SK-N-SH (cell line): ENCODE measurements at places on chromosomes 6 and 20.

DNA sequence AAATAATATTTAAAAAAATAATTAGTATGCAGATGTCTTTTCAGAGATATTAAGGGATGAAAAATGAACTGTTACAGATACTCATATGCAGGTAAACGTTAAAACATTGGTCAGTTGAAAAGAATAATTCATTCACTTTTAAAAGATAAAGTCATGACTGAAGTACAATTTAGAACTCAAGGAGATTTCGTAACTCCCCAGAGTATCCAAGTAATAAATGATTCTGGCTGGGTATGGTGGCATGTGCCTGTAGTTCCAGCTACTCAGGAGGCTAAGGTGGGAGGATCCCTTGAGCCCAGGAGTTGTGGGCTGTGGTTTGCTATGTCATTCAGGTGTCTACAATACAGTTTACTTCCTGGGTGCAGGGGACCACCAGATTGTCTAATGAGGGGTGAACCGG, 122.3 kb upstream of the TMEM181 start:
- H3K4me1 ChIP-seq, result peaks cover 17% of the 10 kb centered on the region; the same call in 1 of the 2 replicates
- DNase-seq, result no peak
- no peak overlapping the region for H3K4me3 ChIP-seq
- H3K36me3 ChIP-seq, result no peaks in the 10 kb centered on the region; the same call in 1 of the 2 replicates
- H3K27me3 ChIP-seq, result no peaks in the 10 kb centered on the region

- no peak overlapping the region for H3K4me3 ChIP-seq
- no peaks in the 10 kb centered on the region for H3K27me3 ChIP-seq
- peak overlapping the region; percentile 24; the same call in 1 of the 2 replicates for H3K27ac ChIP-seq
- peak; percentile 28 for DNase-seq
Measured at GRCh38 chr20:32114305-32114960, 4.9 kb downstream of the TM9SF4 start.

GRCh38 chr6:142184307-142184706, 37.2 kb downstream of the VTA1 start:
- DNase-seq, result no peak
- H3K27ac ChIP-seq, result no peak overlapping the region
- H3K27me3 ChIP-seq, result no peaks in the 10 kb centered on the region
- H3K4me1 ChIP-seq, result no peaks in the 10 kb centered on the region; the same call in 1 of the 2 replicates

- H3K4me3 ChIP-seq, result no peak overlapping the region
- no peak for DNase-seq
- peaks cover 17% of the 10 kb centered on the region for H3K4me1 ChIP-seq
- H3K36me3 ChIP-seq, result peaks cover 45% of the 10 kb centered on the region
- no peak overlapping the region for H3K27ac ChIP-seq
Measured at GRCh38 chr6:111411978-111412566, 70.9 kb downstream of the REV3L start.

GRCh38 chr6:115618256-115618655, 442.4 kb downstream of the FRK start:
- H3K4me3 ChIP-seq, result no peak overlapping the region
- no peaks in the 10 kb centered on the region for H3K27me3 ChIP-seq
- DNase-seq, result no peak
- no peaks in the 10 kb centered on the region for H3K36me3 ChIP-seq
- 0 out of 2 replicates have a peak, but pooled peaks cover 8% of the 10 kb centered on the region for H3K4me1 ChIP-seq
- no peak overlapping the region for H3K27ac ChIP-seq

DNA sequence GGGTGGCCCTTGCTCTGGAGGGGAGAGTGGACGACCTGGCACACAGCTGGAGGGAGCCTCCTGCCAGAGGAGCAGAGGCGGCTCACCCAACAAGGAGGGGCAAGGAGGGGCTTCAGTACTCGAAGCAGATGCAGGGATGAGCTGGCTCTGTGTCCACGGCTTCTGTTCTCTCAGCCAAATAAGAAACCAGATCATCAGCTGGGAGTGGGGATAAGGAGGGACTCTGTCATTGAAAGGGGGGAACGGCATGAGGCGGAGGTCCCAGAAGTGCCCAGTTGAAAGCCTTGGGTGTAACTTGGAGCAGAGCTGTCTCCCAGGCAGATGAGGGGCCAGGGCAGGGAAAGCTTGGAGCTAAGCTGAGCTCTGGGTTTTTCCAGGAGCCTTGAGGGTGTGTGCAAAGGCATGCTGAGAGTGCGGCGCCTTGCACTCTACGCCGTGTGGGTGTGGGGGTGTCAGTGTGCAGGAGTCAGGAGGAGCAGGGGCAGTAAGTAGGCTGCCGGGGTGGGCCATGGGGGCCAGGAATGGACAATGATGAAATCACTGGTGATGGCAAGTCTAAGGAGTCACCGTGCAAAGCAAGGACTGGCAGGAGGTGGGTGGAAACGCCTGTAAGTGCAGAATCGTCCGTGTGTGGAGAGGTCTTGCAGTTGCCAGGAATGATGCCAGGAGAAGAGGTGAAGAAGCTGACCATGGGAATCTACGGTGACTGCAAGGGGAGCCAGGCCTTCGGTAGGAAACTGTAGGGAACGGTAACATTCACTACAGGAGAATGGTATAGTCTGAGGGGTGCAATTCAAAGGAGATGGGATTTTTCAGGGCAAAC, 85.4 kb upstream of the FOXQ1 start:
- no peak for DNase-seq
- H3K4me3 ChIP-seq, result no peak overlapping the region
- peaks cover 49% of the 10 kb centered on the region; the same call in 1 of the 2 replicates for H3K27me3 ChIP-seq
- no peak overlapping the region for H3K27ac ChIP-seq
- H3K4me1 ChIP-seq, result no peaks in the 10 kb centered on the region

- H3K27ac ChIP-seq, result peak within 1 kb of the TSS; percentile 97
- peak within 1 kb of the TSS; percentile 93 for H3K4me3 ChIP-seq
- peaks cover 3% of the 10 kb centered on the region for H3K4me1 ChIP-seq
- no peaks in the 10 kb centered on the region for H3K27me3 ChIP-seq
Measured at GRCh38 chr6:24719125-24719971, at the start of gene C6orf62. TSS of gene C6orf62 (minus strand) at chr6:24719154. CDS start at chr6:24718668, 486 bp downstream.

DNA sequence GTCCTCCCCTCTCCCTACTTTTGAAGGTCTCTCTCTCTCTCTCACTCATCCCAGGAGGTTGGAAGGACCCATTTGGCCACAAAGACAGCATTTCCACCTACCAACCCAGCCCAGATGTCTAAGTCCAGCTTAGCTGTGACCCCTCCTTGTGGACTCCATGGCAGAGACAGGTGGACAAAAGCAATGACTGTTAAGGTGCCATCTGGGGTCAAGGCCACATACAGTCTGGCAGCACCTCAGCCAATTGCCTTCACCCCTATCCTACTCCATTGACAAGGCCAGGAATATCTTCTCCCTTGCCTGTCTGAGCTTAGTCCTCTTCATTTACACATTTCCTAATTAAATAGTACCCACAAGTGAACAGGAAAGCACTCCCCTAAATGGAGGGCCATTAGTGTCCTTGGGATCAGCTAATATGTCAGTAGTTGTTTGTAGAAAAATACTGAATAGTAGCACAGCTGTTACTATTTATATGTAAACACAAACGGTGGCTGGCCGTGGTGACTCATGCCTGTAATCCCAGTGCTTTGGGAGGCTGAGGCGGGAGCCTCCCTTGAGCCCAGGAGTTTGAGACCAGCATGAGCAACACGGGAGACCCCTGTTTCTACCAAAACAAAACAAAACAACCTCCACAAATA, 28.8 kb downstream of the GCM1 start:
- no peak overlapping the region for H3K27ac ChIP-seq
- H3K4me1 ChIP-seq, result no peaks in the 10 kb centered on the region
- no peak for DNase-seq
- H3K27me3 ChIP-seq, result no peaks in the 10 kb centered on the region; the same call in 1 of the 2 replicates
- H3K4me3 ChIP-seq, result no peak overlapping the region
- H3K36me3 ChIP-seq, result no peaks in the 10 kb centered on the region

GRCh38 chr6:81572020-81572419, 180.5 kb downstream of the TENT5A start:
- no peak overlapping the region for H3K4me3 ChIP-seq
- H3K4me1 ChIP-seq, result no peaks in the 10 kb centered on the region
- H3K36me3 ChIP-seq, result no peaks in the 10 kb centered on the region

DNA sequence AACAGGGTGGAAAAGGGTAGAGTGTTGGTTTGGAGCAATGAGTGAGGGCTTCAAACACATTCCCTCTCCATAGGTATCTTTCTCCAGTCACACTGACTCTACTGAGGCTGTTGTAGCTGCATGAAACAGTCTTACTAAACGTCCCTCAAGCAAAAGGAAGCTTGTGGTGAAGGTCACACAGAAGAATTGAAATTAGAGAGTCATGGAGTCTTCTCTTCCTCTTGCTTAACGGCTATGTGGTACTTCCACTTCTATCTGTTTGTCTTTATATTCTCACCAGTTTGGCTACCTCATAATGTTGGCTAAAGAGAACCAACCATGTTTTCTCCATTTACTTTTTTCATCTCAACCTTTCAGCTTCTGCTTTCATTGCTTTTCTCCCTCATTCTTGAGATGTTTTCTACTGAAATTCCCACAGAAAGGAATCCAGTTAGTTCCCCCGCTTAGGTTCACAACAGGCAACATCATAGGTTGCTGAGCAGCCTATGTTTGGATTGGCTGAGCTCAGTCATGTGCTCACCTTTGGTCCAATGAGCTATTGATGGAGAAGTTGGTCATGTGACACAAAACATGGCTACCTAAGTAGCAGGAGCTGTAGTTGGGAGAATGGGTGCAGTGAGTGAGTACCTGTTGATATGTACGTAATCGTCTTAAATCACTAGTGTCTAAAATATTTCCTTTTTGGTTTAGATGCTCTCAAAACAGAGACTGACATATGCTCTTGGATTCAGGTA, 99.8 kb downstream of the SNAP25 start:
- H3K36me3 ChIP-seq, result no peaks in the 10 kb centered on the region
- no peak overlapping the region for H3K4me3 ChIP-seq

GRCh38 chr20:24828992-24829648, 119.9 kb upstream of the CST7 start:
- no peaks in the 10 kb centered on the region; the same call in 1 of the 2 replicates for H3K27me3 ChIP-seq
- DNase-seq, result no peak
- H3K36me3 ChIP-seq, result no peaks in the 10 kb centered on the region
- no peak overlapping the region for H3K4me3 ChIP-seq
- no peak overlapping the region for H3K27ac ChIP-seq
- no peaks in the 10 kb centered on the region for H3K4me1 ChIP-seq

DNA sequence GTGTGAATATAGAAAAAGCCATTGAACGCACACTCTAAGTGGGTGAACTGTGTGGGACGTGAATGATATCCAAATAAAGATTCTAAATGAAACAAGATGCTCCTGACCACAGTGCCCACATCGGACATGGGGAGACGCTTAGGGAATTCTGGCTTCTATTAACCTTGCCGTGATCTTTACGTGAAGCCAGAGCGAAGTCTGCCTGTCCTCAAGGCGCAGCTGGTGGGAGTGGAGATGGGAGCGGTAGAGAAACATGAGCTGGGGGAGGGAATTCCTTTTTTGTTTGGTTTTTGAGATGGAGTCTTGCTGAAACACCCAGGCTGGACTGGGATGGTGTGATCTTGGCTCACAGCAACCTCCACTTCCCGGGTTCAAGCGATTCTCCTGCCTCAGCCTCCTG, 46.0 kb downstream of the VSTM2L start:
- DNase-seq, result no peak
- H3K4me1 ChIP-seq, result no peaks in the 10 kb centered on the region
- no peaks in the 10 kb centered on the region for H3K36me3 ChIP-seq
- H3K27ac ChIP-seq, result no peak overlapping the region

DNA sequence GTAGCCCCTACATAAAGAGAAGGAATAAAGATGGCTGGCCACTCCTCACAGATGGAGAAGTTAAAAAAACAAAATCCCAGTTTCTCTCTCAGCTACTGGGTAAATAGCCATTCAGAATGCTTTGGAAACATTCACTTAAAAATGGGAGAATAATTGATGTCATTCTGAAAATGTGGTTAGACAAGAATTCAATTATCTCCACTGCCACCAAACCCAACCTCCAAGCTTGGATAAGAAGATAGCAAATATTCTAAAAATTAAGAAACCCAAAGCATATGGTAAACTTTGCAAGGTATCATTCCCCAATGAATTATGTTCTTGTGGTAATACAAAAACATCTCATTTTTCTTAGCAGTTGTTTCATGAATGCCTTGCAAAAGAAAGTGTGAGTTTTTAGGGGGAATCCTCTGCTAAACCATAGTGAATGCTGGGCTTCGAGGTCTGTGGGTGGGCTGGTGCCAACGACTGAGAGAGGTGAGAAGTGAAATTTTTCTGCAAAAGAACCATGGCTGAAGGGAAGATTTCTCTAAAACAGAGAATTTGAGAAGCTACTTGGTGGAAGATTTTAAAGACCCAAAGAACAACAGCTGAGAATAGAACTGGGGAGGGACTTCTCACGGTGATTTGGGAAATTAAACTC, 497.9 kb upstream of the JARID2 start:
- no peak overlapping the region for H3K27ac ChIP-seq
- no peak overlapping the region for H3K4me3 ChIP-seq
- no peaks in the 10 kb centered on the region for H3K4me1 ChIP-seq

DNA sequence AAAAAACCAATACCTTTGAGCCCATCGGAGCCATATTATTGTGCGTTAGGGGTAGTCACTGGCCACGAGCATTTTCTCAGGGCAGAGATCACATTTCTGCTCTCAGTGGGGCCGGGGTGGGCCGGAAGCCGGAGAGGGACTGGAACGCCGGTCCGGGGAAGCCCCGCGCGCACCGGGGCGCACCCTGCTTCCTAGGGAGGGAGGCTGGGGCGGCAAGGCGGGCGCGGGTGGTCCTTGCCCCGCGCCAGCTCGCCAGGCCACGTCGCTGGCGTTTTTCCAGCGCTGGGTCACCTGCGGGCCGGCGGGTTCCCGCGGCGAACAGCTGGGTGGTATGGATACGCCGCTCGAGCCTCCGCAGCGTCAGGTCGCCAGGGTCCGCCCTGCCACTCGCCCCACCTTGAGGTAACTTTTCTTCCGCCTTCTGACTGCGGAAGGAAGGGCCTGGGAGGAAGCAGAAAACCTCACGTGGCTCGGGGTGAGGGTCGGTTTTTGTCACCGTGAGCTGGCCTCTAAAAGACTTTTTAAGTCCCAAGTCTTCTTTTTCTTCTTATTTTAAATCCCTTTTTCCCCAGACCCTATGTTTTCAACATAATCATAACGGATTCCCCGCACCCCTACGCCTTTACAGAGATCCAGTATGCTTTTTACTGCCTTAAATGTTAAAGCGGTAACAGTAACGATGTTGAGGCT, 2.7 kb upstream of the EEF1A1 start:
- peaks cover 14% of the 10 kb centered on the region for H3K36me3 ChIP-seq
- 0 out of 2 replicates have a peak, but pooled peaks cover 5% of the 10 kb centered on the region for H3K4me1 ChIP-seq
- DNase-seq, result no peak
- no peak overlapping the region for H3K4me3 ChIP-seq
- no peak overlapping the region for H3K27ac ChIP-seq
- H3K27me3 ChIP-seq, result no peaks in the 10 kb centered on the region

GRCh38 chr6:30264743-30265142, 51.5 kb upstream of the TRIM26 start:
- no peak for DNase-seq
- H3K27ac ChIP-seq, result no peak overlapping the region
- H3K4me3 ChIP-seq, result no peak overlapping the region
- peaks cover 23% of the 10 kb centered on the region for H3K4me1 ChIP-seq
- peaks cover 6% of the 10 kb centered on the region for H3K36me3 ChIP-seq

GRCh38 chr20:53804920-53805894, 211.6 kb upstream of the ZNF217 start:
- H3K4me1 ChIP-seq, result peaks cover 14% of the 10 kb centered on the region; the same call in 1 of the 2 replicates
- peak overlapping the region; percentile 95 for H3K27ac ChIP-seq
- H3K4me3 ChIP-seq, result no peak overlapping the region
- no peaks in the 10 kb centered on the region for H3K27me3 ChIP-seq
